ENCODE measurements at places on chromosomes 5 and 9.
A peak's percentile ranks its signal among the peaks of the same experiment; 100 is the strongest.

DNA sequence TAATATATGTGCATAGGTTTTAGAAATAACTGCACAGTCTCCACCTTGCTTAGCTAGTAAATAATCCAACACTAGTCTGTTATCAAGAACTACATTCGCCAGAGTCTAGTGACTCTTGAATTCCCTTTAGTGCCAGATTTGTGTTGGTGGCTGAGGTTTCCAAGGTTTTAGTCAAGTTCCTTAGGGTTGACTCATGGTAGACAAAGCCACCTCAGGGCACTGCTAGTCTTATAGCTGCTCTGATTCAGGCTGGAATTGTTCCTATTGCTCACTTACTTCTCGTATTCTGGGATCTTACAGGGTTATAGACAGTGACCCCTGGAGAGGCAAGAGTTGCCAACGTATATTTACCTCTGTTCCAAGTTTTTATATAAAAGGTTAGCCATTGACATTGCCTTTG lies 1369.8 kb upstream of the CDH9 start:
- no peak for DNase-seq

DNA sequence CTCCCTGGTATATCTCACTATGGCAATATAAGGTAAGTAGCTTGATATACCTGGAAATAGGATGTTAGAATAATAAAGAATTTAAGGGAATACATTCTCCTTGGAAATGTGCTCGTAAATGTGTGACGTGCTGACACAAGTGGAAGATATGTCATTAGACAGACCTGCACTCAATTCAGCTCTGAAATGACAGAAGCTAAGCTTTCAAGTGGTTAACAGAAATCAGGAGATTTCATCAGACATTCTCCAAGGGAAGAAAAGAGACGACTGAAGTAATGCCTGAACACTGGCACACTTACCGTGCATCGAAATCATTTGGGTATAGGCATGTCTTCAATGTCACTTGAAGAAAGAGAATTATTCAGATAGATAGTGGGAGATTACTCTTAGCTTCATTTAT lies 933.3 kb upstream of the CTNND2 start:
- DNase-seq = no peak

DNA sequence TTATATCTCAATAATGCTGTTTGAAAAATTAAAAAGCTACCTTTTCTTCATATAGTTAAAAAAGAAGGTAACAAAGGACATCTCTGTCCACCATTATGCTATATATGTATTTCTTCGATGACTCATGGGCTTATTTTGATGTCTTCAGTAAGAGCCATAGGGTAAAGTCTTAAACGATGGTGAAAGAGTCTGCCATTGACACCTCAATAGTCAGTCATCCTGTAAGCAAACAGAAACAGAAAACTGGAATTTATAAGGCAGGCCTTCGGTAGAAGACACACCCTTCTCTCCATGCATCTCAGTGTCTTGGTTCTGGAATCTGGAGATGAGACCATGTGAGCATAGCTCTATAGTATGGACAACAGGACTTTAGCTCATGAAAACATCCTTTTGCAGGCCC lies 87.0 kb upstream of the ZNF462 start:
- no peak for DNase-seq

GRCh38 chr5:60856066-60856465 lies 12.0 kb upstream of the ELOVL7 start:
- DNase-seq = no peak

- DNase-seq = no peak
Observed at GRCh38 chr9:134461426-134461982, 135.2 kb downstream of the RXRA start.

GRCh38 chr5:113162208-113162607 lies 185.6 kb downstream of the DCP2 start:
- DNase-seq = no peak

- no peak for DNase-seq
Observed at GRCh38 chr9:93224591-93224990, 40.7 kb downstream of the WNK2 start.

DNA sequence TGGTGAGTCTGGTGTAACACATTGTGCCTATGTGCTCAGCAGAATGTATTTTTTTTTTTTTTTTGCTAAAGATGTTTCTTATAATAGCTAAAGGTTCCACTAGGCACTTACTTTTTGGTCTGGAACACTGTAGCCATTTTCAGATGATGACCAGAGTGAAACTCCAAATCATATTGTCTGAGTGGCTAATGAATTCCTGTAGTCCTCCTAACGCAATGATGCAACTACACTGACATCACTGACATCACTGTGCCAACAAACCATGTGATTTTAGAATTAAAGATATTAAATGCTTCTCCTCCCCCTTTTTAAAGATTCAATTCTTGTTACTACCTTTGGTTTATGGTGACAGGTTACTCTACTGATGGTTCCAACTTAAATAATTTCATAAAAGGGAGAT lies 28.8 kb downstream of the JAKMIP2 start:
- no peak for DNase-seq

- DNase-seq = no peak
Observed at GRCh38 chr5:107293541-107294210, 377.1 kb downstream of the EFNA5 start.

GRCh38 chr9:110731437-110732028 lies 62.9 kb downstream of the MUSK start:
- no peak for DNase-seq

DNA sequence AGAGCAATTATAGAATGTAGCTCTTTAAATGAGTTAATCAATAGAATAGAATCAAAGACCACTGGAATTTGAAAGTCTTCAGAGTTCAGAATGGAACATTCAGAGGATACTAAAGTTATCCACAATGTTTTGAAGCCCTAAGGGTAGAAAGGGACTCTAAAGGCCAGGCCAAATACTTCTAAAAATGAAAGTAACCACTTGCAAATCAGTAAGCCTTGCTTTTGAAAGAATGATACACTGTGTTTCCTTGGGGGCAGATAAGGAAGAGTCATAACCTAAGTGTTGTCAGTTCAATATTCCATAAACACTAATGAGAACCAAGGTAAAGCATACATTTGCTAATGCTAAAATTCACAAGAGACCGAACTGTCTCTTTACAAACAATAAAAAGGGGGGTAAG lies 813.5 kb downstream of the PTPRD start:
- no peak for DNase-seq

DNA sequence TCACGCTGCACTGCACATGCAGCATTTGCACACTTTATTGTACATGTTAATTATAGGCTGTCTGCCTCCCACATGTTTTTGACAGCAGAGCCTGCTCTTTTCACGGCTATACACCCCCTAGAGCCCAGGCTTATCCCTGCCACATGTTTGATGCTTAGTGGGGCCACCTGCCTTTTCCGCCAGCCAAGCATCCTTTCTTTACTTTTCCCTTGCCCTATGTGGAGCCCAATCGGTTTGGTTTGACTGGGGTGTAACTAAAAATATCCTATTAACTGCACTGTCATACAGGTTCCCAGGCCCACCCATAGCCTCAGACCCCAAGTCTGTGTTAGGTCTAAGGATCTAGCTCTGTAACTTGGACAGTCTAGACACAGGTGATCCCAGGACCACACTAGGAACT lies 18.9 kb upstream of the S1PR3 start:
- no peak for DNase-seq

- no peak for DNase-seq
Observed at GRCh38 chr5:83428126-83428525, 43.4 kb upstream of the VCAN start.

- no peak for DNase-seq
Observed at GRCh38 chr5:88109818-88110217, 158.8 kb downstream of the TMEM161B start.

GRCh38 chr5:160837749-160838593 lies 14.0 kb downstream of the ATP10B start:
- DNase-seq = no peak

- no peak for DNase-seq
Observed at GRCh38 chr5:87141544-87141943, 126.1 kb upstream of the RASA1 start.

GRCh38 chr5:143646961-143647360 lies 165.0 kb upstream of the HMHB1 start:
- no peak for DNase-seq

DNA sequence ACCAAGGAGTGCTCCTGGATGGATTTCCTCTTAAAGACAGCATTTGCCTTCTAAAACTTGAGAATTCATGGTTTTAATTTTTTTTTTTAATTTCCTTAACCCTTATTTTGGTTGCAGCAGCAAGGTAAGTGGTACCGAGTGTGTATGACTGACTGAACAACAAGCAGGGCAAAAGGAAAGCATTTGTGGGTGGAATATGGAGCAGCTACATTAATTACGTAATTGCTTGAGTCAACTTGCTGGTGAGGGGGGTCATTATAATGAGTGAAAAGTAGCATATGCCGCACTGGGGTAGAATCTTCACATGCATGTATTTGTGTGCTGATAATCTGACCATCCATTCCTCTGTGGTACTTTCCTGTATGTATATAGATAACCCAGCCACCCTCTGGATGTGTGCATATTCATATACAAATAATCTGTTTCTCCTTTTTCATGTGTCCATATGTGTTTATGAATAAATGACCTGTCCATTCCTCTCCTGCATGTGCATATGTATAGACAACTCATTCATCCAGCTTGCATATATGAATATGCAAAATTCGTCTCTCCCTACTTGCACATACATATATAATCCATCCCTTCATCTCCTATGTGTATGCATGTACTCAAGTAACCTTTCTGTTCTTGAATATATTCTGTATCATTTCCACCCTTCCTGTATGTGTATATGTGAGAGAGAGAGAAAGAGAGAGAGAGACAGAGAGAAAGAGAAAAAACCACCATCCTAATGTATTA lies 147.5 kb upstream of the RUSC2 start:
- DNase-seq = no peak

- DNase-seq = no peak
Observed at GRCh38 chr5:155259648-155260047, 246.1 kb downstream of the KIF4B start.

- no peak for DNase-seq
Observed at GRCh38 chr9:92247981-92248380, 45.5 kb downstream of the IARS1 start.

DNA sequence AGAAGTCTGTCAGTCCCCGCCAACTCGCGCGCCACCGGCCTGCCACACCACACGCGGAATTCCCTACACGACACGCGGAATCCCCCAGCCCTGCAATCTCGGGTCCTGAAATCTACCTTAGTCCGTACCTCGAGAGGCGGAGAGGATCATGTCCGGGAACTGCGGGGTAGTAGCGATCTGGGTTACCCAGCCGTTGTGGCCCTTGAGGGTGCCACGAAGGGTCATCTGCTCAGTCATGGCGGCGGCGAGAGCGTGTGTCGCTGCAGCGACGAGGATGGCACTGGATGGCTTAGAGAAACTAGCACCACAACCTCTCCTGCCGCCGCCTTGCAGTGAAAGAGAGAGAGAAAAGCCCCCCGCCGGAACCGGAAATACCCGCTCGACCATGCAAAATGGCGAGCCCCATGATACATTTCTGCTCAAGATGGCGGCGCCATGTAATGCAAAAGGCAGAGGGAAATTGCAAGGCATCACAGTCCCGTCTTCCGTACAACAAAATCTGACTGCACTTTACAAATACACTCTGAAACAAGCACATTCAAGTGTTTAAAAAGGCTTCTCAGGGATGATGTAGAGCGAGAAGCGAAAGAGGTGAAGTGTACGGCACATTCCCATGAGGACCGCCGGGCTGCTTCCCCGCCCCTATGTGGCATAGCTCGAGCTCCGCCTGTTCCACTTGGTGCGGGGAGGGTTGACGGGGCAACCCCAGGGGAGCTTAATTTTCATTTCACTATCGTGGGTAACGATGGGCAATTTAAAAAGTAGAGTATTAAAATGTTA lies at the start of gene RACK1:
Gene RACK1 (minus strand): TSS at position 343 of the 780 bp plus-strand sequence. CDS start 106 bp downstream, at position 237.
- DNase-seq = peak; percentile 76

GRCh38 chr9:27429436-27429835 lies 94.7 kb upstream of the IFNK start:
- no peak for DNase-seq

DNA sequence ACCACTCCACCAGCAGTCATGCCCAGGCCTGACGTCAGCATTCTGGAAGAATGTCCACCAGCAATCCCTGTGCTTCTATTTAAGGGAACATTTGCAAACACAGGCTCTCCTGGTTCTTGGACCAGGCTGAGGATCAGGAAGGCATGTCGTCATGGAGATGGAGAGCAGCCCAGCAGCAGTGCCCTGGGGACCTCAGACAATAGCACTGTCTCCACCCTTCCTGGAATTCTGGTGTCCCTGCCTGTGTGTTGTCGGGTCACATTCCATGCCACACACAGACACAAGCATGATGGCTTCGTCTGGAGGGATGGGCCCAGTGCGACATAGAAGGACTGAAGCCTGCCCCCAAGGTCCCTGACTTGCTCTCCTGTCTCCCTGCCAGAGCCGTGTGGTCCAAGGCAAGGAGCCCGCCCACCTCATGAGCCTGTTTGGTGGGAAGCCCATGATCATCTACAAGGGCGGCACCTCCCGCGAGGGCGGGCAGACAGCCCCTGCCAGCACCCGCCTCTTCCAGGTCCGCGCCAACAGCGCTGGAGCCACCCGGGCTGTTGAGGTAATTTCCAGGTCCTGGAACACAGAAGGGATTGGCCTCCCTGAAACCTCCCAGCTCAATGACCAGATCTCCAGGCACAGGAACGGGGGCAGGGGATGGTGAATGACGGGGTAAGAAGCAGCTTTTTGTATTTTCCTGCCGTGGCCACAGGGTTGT lies 43.8 kb downstream of the STOM start:
- no peak for DNase-seq

DNA sequence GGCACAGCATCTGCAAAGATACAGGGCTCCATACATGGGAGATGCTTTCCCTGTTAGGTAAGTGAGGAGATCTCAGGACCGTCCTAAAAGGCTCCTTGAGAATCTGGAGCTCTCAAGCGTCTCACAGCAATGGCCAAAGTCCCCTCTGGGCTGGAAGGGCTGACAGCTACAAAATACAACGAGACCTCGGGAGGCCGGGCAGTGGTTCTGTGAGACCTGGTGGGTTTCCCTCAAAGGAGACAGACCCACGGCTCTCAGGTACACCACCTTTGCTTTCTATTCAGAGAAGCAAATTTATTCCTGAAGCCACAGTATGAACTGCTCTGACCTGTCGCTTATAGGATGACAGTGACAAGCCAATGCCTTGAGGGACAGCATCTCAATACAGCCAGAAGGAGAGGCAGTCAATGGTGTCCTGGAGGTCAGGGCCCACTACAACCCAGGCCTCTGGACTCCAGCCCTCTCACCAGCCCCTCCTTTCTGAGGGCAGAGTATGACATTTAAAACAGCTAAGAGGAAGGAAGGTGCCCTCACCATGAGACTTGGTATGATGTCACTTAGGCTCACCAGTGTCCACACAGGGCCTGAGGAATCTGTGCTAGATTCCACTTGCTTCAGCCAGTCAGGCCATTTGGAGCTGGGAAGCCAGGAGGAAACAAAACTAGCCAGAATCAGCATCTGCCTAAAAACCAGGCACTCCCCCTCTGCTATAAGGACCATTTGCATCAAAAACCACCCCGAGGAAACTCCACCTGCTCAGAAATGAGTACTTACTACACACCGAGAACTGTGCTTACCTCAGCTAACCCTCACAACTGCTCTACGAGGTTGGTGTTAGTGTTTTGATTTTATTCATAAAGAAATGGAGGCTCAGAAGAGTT lies 86.5 kb upstream of the FSTL4 start:
- DNase-seq = no peak

GRCh38 chr5:77218263-77218662 lies 7.8 kb downstream of the PDE8B start:
- no peak for DNase-seq

All from progenitor cell of endocrine pancreas (in vitro differentiated cells).